ENCODE measurements at places on chromosomes 4 and X.

DNA sequence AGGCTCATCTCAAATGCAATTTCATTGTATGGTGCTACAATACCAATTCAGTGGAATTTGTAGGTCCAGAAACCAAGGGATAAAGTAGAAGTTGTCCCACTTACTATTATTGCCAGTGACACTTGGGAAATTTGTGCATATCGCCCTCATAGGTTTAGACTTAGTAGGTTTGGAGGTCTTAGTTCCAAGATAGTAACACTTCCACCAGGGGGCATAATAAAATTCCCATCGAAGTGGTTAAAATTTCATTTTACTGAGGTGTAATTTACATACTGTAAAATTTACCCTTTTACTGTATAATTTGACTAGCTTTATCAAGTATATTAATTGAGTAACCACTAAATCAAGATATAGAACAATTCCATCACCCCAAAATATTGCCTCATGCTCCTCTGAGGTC, 174.6 kb downstream of the INPP4B start:
- H3K4me3 ChIP-seq: no peak overlapping the region
- no peaks in the 10 kb centered on the region for H3K4me1 ChIP-seq
- H3K27ac ChIP-seq: no peak overlapping the region

DNA sequence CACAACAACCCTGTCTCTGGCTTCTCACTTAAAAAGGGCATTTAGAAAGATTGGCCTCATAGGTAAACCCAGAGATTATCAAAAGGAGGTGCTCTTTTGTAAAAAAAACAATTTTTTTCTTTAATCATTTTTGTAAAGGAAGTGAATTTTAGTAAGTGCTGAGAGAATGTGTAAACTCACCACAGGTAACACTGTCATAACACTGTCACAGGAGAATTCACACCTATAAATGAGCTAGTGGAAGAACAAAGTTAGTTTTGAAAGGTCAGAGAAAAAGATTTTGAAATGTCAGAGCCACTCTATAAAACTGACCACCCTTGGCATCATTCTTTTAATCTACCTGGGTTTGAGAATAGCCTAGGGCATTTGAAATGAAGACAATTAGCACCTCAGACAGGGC, 3.3 kb upstream of the SH2D1A start:
- H3K4me1 ChIP-seq: no peaks in the 10 kb centered on the region
- no peaks in the 10 kb centered on the region for H3K36me3 ChIP-seq
- DNase-seq: no peak

GRCh38 chr4:1239950-1240307, 9.0 kb downstream of the CTBP1 start:
- peaks cover 58% of the 10 kb centered on the region for H3K4me1 ChIP-seq
- DNase-seq: no peak
- no peaks in the 10 kb centered on the region for H3K27me3 ChIP-seq
- no peak overlapping the region for H3K4me3 ChIP-seq

GRCh38 chr4:6297266-6297815, 27.7 kb downstream of the WFS1 start:
- H3K4me3 ChIP-seq: no peak overlapping the region
- no peak overlapping the region for H3K27ac ChIP-seq
- no peaks in the 10 kb centered on the region for H3K36me3 ChIP-seq
- no peaks in the 10 kb centered on the region for H3K4me1 ChIP-seq
- H3K27me3 ChIP-seq: no peaks in the 10 kb centered on the region
- DNase-seq: no peak

GRCh38 chr4:174406383-174406782, 115.9 kb downstream of the HPGD start:
- no peaks in the 10 kb centered on the region for H3K4me1 ChIP-seq
- no peaks in the 10 kb centered on the region for H3K36me3 ChIP-seq
- no peak for DNase-seq
- H3K27ac ChIP-seq: no peak overlapping the region

GRCh38 chrX:122869171-122869570, 314.9 kb upstream of the GRIA3 start:
- no peak for DNase-seq
- H3K27me3 ChIP-seq: no peaks in the 10 kb centered on the region
- H3K27ac ChIP-seq: no peak overlapping the region
- no peaks in the 10 kb centered on the region for H3K36me3 ChIP-seq
- no peak overlapping the region for H3K4me3 ChIP-seq

GRCh38 chrX:147342197-147342596, 527.7 kb upstream of the CXorf51A start:
- no peaks in the 10 kb centered on the region for H3K4me1 ChIP-seq
- H3K27ac ChIP-seq: no peak overlapping the region
- no peak overlapping the region for H3K4me3 ChIP-seq
- no peaks in the 10 kb centered on the region for H3K36me3 ChIP-seq
- no peaks in the 10 kb centered on the region for H3K27me3 ChIP-seq

- DNase-seq: no peak
- no peak overlapping the region for H3K4me3 ChIP-seq
- H3K27me3 ChIP-seq: no peaks in the 10 kb centered on the region
- H3K4me1 ChIP-seq: no peaks in the 10 kb centered on the region
Measured at GRCh38 chrX:121831601-121832000, 784.2 kb downstream of the GLUD2 start.

DNA sequence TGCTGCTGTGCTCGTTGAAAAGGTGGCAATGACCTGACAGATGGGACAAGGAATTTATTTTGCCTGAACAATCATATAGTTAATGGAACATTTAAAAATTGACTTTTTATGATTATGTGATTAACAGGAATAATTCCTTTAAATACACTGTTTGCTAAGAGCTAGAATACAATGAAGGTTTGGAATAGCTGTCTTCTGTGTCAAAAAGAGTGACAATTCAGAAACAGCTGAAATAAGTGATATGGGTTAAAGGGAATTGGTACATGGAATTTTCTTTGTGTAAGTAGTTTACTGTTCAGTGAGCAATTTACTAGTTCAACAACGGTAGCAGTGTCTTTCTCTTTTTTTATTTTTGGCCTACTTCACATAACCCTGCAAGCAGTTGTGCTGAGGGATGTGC, 1083.5 kb upstream of the GRID2 start:
- no peaks in the 10 kb centered on the region for H3K27me3 ChIP-seq
- H3K4me1 ChIP-seq: no peaks in the 10 kb centered on the region
- H3K4me3 ChIP-seq: no peak overlapping the region
- H3K36me3 ChIP-seq: no peaks in the 10 kb centered on the region
- no peak overlapping the region for H3K27ac ChIP-seq

- H3K36me3 ChIP-seq: no peaks in the 10 kb centered on the region
- H3K4me1 ChIP-seq: no peaks in the 10 kb centered on the region
- H3K4me3 ChIP-seq: no peak overlapping the region
- no peaks in the 10 kb centered on the region for H3K27me3 ChIP-seq
- no peak for DNase-seq
Measured at GRCh38 chrX:69307756-69308155, 142.5 kb upstream of the PJA1 start.

DNA sequence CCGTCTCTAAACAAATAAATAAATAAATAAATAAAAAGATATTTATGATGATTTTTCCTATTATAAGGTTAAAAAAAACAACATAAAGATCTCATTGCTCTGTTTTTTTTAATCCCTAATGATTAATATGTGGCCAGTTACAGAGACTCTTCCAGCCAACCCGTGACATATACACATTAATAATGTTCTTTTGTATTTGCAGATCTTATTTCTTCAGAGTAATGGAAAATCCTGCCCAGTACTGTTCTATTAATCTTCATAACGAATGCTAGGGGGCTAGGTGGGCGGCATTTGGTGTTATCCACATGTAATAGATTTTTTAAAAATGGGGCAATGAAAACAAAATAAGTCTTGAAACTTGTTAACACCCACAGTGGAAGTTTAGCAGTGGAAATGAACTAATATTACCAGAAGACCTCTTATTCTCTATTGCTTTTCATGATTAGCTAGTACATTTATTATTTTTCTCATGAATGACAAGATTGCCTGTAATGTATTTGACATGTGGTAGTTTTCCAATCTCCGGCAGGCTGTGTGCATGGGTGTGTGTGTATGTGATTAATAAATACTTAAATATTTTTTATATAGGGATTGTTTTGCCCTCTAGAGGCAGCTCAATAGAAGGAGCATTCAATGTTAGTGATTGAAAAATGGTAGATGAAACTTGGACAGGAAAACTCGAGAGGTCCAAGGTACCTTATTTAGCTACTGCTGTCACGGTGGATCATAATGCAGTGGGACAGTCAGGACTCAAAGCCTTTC, 457.4 kb downstream of the IL1RAPL1 start:
- H3K36me3 ChIP-seq: no peaks in the 10 kb centered on the region
- DNase-seq: no peak
- H3K27me3 ChIP-seq: no peaks in the 10 kb centered on the region

GRCh38 chrX:155434906-155435743, 23.3 kb downstream of the F8A3 start:
- H3K36me3 ChIP-seq: no peaks in the 10 kb centered on the region
- H3K27me3 ChIP-seq: no peaks in the 10 kb centered on the region
- no peak overlapping the region for H3K27ac ChIP-seq
- no peaks in the 10 kb centered on the region for H3K4me1 ChIP-seq
- no peak overlapping the region for H3K4me3 ChIP-seq

DNA sequence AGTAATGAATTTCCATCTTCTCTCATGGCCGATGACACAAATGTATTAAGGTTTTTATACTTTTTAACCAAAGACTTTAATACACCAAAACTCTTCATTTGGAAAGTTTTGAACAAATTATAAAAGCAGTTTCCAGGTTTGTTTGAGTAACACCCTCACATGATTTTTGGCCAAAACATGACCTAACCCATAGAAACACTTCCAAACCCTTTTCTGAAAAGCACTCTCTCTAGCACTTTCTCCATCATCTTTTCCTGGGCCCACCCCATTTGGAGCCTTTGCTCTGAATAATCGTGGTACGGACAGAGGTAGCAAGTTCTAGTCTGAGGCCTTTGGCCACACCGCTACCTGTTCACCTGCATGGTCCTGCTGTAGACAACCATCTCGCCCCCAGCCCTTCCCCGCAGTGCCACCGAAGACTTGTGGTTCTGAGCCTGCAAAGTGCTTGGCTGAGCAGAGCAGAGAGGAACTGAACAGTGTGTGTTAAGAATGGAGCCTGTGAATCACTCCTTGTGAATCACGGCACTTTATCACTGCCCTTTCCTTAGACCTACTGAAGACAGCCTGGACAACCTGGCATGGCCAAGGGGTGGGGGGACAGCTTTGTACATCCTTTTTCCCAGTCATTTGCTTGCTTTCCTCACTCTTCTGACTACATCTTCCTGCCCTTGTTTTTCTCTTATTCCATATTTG, 181.8 kb downstream of the PTTG2 start:
- no peak overlapping the region for H3K27ac ChIP-seq
- H3K36me3 ChIP-seq: no peaks in the 10 kb centered on the region
- no peaks in the 10 kb centered on the region for H3K27me3 ChIP-seq
- no peak for DNase-seq
- H3K4me1 ChIP-seq: peaks cover 10% of the 10 kb centered on the region
- no peak overlapping the region for H3K4me3 ChIP-seq

DNA sequence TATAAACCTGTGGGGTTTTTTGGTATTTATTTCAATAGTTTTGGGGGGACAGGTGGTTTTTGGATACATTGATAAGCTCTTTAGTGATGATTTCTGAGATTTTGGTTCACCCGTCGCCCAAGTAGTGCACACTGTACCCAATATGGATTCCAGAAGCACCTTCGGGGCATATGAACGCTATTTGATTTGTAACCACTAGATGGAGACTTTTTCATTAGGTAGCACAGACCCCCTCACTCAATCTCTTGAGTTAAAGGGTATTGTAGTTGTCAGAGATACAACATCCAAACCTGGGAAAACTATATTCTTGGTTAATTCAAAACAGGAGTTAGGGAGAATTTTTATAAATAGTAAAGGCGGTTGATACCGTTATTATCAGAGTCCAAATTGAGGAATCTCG, 79.8 kb downstream of the SPANXN3 start:
- no peaks in the 10 kb centered on the region for H3K27me3 ChIP-seq
- H3K4me1 ChIP-seq: no peaks in the 10 kb centered on the region
- no peak overlapping the region for H3K4me3 ChIP-seq
- H3K27ac ChIP-seq: no peak overlapping the region
- no peaks in the 10 kb centered on the region for H3K36me3 ChIP-seq
